ENCODE measurements at places on chromosomes 4 and X.
A peak's percentile ranks its signal among the peaks of the same experiment; 100 is the strongest.

GRCh38 chr4:79684516-79684915 lies 276.5 kb upstream of the GK2 start:
- DNase-seq, result no peak

- DNase-seq, result no peak
Observed at GRCh38 chrX:48936429-48937053, 17.7 kb upstream of the PIM2 start.

- no peak for DNase-seq
Observed at GRCh38 chr4:130233377-130234047, 1137.6 kb downstream of the C4orf33 start.

GRCh38 chrX:17377091-17377717 lies 2.2 kb downstream of the NHS start:
- DNase-seq, result no peak

DNA sequence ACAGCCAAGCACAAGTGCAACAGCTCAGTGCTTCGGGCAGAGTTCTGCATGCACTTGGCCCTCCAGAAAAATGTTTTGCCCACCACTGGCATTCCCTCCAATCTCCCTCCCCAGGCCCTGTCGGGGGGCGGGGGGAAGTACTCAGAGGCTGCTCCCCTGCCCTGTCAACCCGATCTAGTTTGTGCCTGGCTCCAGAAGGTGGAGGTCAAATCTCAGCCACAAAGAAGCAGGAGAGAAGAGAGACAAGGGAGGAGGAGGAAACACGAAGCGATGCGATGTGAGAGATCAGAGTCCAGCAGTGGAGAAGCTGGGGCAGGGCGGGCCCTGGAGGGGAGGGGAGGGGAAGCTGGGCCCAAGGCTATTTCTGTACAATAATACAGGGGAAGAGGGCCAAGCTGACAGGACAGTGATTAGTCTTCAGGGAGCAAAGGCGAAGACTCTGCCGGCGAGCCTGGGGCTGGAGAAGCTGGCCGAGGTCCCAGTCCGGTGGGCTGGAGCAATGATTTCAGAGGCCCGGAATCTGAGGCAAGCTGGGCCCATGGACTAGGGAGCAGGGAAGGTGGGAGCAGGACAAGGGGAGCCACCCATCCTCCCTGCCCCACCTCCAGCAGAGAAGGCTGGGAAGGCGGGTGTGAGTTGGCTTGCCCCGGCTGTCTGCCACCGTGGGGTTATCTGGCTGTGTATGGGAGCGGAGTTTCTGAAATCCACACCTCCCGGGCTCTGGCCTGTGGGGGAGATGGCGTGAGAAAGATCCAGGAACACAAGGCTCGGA lies 167.1 kb downstream of the EFNB1 start:
- no peak for DNase-seq

DNA sequence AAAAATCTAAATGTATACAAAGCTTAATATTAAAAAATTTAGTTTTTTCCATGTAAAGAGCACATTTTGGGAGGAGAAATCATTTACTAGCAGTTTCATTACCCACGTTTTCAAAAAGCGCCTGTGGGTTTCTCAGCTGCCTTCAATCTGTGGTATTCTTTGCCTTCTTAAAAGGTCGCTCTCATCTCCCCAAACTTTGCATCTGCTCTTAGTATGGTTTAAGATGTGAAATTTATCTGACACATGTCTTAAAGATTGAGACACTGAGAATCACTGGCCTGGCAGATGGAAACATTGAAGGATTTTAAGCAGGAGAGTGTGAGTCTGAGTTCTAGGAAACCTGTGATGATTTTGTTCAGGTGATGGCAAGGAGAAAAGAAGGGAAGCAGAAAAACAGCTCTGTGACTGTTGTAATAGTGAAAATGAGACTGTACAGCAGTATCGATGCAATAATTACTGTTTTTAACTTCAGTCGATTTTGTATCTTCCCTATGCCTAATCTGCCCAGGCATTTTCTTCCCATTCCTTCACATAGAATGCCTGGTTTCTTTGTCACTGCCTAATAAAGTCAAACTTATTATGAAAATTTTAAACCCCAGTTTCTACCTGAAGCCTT lies 75.9 kb downstream of the PAQR3 start:
- DNase-seq, result no peak

DNA sequence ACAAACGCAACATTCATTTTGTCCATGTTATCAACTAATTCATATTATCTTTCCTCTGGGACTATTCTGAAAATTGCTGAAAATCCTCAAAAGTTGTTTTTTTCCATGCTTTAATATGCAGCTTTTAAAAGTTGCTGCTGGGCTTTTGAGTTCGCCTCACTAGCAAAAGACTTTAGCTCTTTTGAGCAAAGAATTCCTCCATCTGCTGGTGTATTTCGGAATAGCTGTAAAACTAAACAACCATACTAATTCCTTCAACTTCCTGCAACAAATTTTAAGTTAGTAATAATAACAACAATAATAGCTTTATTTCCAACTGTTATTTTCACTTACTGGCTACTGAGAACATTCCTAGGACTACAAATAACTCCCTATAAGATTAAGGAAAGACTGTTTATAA lies 124.5 kb upstream of the PLAC1 start:
- DNase-seq, result no peak

DNA sequence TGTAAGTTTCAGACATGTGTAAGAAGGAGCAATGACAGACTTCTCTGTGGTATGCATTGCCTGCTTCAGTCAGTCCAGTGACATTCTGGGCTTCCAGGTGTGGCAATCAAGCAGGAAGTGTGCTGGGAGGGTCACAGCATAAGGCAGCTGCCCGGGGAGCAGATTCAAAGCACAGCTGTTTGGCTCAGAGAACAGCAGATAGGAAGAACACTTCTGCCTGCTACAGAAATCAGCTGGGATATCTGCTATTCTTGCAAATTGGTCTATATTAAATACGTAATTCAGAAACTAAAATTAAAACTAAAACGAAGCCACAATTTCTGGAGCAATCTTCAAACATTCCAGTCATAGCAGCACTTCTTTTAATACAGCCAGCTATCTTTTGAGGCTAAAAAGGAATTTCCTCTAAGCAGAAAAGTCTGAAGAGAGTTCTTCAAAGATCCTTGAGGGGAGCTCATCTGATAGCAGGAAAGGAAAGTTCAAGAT lies 47.5 kb upstream of the GALNT7 start:
- DNase-seq, result no peak

DNA sequence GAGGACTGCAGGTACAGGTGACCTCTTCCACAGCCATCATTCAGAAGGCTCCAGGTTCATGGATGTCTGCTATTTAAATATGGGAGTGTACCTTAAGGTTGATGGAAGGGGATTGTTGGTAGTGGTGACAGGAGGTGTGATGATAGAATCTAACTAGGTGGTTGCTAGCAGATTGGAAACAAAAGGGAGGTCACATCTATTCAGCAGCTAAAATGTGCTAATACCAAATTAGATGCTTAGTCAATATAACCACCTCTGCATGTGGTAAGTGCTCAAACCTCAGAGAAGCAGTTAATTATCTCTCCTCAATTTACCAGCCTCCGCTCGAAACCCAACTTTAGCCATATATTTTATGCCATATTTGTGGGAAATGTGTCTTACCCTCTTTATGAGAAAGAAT lies 98.7 kb upstream of the CCSER1 start:
- DNase-seq, result no peak

DNA sequence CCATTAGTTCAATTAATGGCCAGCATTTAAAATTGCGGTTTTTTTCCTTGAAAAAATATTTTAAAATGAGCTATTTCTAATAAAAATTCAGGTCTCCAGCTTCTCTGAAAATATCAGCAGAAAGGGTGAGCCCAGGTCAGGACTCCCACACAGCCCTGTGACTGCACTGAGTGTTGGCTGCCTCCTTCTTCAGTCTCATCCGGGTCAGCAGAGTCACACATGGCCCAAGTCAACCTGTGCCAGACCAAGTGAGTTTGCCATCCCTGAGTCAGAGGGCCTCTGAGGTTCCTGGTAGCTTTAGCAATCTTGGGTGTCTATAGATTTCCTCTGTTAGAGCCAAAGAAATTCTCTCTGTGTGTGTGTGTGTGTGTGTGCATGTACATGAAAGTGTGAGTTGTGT lies 22.1 kb upstream of the MSX1 start:
- no peak for DNase-seq

GRCh38 chr4:118033148-118034052 lies 886 bp upstream of the NDST3 start:
- DNase-seq, result no peak

- DNase-seq, result no peak
Observed at GRCh38 chr4:103375278-103375677, 177.1 kb upstream of the CENPE start.

GRCh38 chr4:3255611-3256186 lies 6.7 kb downstream of the MSANTD1 start:
- DNase-seq, result no peak

DNA sequence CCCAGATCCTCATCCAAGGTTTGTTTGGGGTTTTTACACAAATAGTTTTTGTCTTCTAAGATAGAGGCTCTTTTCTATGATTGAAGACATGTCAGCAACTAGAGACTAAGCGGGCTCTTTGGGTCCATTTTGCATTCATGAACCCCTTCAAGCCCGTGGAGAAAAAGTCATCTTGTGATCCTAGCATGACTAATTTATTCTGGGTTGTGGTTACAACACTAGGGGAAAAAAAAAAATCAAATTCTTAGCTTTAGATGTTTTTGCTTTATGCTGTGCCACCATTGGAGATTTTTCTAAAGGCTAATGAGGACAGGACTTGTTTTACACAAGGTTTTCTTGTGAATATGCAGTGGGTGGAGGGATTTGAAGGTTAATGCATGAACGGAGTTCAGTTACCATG lies 440.0 kb downstream of the PCDH7 start:
- no peak for DNase-seq

DNA sequence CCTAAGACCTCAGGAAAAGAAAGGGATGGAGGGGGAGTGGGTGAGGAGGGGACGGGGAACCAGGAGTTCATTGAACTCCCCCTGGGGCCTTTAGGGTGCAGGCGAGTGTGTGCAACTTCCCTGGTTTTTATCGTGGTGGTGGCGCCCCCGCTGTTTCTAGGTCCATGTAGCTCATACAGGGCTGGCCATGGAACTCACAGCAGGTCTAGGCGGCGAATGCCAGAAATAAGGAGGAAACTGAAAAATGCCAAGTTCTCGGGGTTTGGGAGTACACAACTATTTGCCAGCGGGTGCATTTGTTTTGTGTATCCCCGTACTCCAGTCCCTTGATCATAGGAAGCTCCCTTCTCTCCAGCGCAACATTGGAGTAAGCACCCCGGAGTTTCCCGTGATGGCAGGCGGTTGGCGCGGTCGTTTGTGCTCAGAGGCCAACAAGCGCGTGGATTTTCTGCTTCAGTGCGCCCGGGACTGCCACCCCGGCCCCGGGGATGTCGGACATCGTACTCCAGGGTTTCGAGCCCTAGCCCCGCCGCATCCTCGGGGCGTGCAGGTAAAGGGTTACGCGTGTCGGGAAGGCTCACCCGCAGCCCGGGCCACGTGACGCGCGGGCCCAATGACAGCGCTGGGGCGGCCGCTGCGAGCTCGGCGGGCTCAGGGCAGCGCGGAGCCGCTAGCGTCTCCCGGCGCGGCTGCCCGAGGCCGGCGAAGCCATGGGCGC lies 208.9 kb downstream of the NWD2 start:
- peak; percentile 24 for DNase-seq

- no peak for DNase-seq
Observed at GRCh38 chr4:177293208-177294033, 16.3 kb upstream of the NEIL3 start.

GRCh38 chr4:38577462-38577861 lies 86.5 kb upstream of the KLF3 start:
- DNase-seq, result no peak

- no peak for DNase-seq
Observed at GRCh38 chr4:3766036-3766784, at the start of gene ADRA2C. ADRA2C (plus strand) TSS chr4:3766385; CDS start chr4:3766607, 222 bp downstream.

GRCh38 chrX:10514891-10515290 lies 105.5 kb downstream of the MID1 start:
- no peak for DNase-seq

GRCh38 chr4:147799986-147800555 lies 68.2 kb downstream of the ARHGAP10 start:
- no peak for DNase-seq

DNA sequence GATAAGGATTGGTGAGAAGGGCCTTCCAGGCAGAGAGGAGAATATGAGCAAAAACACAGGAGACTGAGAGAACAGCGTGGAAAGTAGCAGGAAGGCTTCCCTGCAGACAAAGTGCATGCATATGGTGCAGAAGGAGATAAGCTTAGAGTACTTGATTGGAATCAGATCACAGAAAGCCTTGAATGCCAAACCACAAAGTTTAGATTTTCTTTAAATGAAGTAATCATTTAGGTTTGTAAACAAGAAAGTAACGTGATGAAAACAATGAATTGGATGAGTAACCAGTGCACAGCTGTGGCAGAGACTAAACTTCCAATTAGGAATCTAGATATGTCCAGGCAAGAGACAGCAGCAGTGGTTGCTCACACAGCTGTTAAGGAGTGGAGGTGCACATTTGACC lies 83.8 kb upstream of the C1QTNF7 start:
- no peak for DNase-seq

DNA sequence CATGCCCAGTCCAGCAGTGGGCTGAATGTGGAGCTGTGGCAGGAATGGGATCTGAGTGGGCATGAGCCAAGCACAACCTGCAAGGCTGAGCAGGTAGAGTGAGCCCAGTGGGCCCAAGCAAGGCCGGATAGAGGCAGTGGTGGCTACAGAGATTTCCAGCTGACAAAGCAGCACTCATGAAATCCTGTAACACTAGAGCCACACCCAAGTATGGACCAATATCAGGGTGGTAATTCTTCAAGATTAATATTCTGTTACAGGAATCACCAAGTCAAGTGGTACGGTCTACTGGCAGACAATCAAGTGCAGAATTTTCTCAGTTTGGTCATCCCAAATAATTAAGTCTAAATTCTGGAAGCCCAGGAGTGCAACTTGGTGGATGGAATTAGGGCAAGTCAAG lies 132.4 kb upstream of the ENPEP start:
- no peak for DNase-seq

- DNase-seq, result no peak
Observed at GRCh38 chr4:176789955-176790354, 2.8 kb downstream of the VEGFC start.

DNA sequence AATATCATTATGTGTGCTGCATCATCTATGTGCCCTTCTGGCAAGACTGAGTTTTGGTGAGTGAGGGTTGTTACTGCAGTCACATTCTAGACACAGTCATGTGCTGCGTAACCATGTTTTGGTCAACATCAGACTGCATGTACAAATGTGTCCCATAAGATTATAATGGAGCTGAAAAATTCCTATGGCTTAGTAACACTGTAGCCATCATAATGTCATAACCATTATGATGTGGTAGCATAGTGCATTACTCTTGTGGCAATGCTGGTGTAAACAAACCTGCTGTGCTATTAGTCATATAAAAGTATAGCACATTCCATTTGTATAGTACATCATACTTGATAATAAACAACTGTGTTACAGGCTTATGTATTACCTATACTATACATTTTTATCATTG lies 198.1 kb upstream of the NUDT6 start:
- no peak for DNase-seq
